ENCODE measurements at places on chromosomes 7 and 10.

DNA sequence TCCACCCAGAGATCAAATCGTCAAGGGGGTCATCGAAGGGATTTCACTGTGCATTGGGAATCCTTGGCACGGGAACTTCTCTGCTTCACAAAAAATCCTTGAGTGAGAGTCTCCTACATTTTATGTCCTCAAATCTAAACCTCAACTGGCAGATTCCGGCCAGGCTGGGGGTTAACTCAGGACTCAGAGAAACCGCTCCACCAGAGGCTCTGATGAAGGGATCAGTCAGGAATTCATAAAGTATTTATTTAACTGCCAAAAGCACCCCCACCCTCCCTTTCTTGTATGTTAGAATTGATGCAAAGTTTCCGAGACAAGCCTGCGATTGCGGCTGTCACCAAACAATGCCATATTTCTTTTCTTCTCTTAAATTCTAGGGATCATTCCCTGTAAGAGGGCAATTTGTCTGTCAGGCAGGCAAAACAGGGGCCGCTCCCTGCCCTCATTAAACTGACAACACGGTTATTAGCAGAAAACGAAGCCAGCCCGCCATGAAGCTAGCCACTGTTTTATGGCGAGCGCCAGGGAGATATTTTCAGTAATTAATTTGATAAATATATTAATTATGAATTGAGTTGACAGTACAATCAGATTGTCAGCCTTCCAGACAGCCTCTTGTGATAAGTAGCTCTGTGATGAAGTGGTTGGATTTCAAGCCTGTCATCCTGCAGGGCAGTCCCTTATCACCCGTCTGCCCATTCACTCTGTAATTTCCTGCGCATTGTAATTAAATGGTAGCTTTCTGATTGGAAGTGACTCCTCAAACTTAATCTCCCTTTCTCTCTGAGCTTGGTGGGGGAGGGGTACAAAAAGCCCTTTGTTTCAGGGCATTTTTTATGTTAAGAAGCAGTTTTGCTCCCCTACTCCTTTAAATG, 153.0 kb upstream of the GPR26 start:
- no peak for DNase-seq

- DNase-seq: peak; percentile 16
Observed at GRCh38 chr10:93079663-93080349, 6.1 kb downstream of the CYP26A1 start.

DNA sequence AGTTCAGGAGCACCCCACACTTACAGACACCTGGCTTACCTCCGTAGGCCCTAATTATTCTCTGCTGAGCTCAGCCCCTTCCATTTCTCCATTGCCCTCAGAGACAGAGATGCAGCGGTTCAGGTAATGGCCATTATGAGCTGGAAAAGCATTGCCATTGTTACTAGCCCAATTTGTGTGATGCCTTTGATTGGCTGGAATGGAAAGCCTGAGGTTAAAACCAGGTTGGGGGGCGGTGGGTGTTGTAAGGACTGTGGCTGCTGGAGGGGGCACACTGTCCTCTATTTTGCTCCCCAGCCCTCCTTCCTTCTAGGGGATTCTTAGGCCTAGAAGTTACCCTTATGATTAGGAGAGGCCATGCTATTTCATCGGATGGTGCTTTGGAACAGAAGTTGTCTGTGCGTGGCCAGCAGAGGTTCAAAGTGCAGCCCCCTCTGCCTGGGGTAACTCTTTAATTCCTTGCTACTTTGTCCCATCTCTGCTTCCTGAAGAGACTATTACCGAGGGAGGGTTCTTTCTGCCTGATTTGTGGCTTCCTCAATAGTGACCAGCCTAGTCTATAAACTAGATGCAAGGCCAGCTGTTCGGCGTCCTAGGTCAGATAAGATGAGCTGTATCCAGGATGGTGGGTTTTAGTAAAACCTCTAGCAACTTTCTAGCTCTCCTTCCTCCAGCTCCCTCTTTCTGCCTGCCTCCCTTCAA, 14.2 kb upstream of the ACSL5 start:
- DNase-seq: no peak

DNA sequence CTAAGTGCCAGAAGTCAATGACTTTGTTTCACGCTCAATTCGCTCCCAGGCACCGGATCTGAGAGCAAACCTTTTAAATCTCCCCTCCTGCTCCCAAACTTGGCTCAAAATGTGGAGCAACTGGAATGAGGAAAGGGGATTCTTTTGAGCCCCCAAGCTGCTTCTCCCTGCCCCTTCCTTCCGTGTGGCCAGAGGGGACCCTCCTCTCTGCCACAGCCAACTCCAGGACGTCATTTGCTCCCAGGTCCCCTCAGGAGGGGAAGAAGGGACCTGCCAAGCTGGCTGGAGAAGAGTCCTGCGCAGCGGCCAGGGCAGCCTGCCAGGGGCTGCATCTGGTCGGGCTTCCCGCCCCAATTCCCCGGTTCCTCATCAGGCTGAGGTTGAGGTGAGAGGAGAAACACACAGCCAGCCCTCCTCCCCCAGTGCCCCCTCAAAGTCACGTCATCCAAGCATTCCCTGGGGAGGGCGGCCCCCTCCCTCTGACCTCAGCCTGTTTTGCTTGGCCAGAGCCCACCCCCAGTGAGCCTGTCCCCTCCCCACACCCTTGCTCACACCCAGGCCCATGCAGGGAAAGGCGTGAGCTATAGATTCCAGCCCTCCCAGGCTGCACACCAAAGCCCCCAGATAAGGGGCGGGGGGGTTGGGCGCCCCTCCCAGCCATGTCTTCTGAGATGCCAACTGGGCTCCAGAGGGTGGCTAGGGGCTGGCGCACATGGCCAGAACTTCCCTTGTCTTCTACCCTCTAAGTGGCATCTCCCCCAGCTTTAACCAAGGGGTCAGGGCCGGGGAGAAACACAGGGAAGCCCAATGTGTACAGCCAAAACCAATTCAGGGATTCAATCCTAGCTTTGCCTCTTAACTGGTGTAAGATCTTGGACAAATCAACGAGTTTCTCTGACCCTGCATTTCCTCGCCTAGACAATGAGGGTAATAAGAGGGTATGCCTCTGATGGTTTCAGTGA, 35.0 kb downstream of the SH3PXD2A start:
- no peak for DNase-seq

GRCh38 chr10:70309661-70310060, 25.9 kb upstream of the NPFFR1 start:
- no peak for DNase-seq

GRCh38 chr7:123051916-123052315, 56.4 kb upstream of the TAS2R16 start:
- DNase-seq: no peak

- no peak for DNase-seq
Observed at GRCh38 chr10:106898446-106898845, 266.1 kb downstream of the SORCS1 start.

DNA sequence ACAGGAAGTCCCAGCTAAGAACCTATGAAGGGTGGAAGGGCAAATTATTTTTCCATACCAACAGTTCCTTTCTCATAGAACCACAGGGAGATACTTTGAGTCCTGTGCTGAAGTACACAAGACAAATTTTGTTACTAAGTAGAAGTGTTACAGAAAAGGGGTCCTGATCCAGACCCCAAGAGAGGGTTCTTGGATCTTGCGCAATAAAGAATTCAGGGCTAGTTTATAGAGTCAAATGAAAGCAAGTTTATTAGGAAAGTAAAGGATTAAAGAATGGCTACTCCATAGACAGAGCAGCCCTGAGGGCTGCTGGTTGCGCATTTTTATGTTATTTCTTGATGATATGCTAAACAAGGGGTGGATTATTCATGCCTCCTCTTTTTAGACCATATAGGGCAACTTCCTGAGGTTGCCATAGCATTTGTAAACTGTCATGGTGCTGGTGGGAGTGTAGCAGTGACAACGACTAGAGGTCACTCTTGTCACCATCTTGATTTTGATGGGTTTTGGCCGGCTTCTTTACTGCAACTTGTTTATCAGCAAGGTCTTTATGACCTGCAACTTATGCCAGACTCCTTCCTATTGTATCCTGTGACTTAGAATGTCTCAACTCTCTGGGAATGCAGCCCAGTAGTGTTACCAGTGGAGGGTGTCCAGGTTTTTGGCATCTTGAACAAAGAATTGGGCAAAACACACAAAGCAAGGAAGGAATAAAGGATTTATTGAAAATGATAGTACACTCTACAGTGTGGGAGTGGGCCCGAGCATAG, 409.4 kb downstream of the SH2D4B start:
- no peak for DNase-seq

GRCh38 chr7:113394856-113395255, 276.5 kb upstream of the SMIM30 start:
- DNase-seq: no peak

DNA sequence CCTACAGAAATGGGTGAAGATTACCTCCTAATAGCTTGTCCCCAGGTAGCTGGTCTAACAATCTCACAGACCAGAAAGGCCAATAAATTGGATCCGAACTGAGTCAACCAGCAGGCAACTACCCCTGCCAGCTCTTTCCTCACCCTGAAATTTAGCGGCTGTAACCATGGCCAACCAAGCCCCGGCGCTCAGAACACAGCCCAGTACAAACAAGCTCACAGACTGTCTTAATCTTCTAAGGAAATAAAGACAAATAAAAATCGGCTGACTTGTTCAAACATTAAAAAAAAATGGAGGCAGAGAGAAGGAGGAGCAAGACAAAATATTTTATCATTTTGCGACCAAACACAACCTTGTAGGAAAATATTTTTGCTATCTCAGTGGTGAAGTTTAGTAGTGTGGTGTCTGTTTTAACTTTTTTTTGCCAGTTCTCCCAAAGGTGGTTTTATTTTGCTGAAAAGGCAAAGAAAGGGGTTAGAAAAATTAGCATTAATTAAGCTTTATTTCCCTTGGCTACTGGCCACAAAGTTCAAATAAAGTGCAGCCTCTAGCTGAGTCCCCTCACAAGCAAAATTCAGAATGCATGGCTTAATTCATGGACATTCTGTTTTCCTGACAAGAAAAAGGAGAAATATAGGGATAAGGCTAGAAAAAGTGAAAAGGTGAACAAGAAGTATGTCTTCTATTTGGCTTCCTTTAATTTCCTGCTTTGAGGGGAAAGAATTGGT, 313.0 kb upstream of the NPVF start:
- no peak for DNase-seq

DNA sequence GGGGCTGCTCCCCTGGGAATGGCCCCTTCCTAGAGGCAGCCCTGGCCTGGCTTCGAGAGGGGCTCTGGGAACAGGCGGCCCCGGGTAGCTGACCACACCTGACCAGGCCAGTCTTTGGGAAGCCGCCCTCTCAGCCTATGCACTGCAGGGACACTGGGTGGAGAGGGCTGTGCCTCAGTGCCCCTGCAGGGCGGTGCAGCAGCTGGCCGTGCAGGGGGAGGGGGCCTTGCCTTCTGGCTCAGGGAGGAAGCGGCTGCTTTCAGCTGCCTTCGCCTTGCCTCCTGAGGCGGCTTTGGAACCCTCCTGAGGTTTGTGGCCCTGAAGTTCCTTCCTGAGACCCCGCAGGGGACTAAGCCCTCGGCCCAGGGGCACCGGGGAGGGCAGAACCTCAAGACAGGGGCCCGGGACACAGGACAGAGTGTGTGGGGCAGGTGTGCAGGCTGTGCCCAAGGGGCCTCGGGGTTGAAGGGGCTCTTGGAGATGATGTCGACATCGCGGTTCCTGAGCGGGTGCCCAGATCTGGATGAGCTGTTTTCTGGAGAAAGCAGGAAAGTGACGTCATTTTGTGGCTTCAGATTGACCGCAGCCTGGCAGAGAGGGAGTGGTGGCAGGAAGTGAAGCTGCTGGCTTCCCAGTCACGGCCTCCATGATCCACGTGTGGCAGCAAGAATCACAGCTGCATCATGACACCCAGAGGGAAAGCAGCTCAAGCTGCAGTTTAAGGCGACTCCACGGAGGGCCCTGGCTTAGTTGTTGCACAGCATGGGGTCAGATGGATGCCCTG, 17.7 kb downstream of the ADAM8 start:
- peak; percentile 99 for DNase-seq

GRCh38 chr10:119306514-119306951, 99.2 kb downstream of the GRK5 start:
- peak; percentile 44 for DNase-seq

DNA sequence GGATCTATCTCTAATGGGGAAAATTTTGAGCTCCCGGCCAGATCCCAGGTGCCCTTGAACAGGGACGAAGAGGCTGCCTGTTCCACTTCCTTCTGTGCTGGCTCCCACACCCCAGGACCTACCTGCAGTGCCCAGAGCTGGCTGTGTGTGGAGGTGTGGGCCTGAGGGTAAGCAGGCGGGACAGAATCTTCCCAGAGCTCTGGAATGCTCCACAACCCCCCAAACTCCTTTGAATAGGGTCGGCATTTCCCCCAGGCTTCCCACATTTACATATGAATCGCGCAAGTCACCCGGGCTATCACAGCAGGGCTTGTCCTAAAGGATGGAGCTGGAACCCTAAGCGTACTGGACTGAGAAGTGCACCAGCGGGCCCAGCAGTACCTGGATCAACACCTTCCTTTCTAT, 95.9 kb downstream of the DNMBP start:
- DNase-seq: no peak

DNA sequence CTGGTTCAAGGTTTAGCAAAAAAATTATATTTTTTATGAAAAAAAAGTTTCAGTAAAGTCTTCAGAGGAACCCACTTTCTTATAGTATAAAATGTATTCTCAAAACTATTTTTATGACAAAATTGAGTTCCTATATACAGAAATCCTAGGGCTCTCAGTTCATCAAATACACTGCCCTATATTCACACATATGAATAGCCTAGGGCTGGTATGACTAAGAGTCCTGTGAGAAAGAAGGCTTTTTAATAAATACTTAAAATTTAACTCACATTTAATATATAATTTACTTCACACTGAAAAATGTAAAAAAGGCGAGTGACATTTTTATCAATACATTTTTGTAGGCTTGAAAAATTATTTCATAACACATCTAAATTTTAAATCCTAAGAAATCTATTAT, 16.6 kb downstream of the CHCHD3 start:
- no peak for DNase-seq

DNA sequence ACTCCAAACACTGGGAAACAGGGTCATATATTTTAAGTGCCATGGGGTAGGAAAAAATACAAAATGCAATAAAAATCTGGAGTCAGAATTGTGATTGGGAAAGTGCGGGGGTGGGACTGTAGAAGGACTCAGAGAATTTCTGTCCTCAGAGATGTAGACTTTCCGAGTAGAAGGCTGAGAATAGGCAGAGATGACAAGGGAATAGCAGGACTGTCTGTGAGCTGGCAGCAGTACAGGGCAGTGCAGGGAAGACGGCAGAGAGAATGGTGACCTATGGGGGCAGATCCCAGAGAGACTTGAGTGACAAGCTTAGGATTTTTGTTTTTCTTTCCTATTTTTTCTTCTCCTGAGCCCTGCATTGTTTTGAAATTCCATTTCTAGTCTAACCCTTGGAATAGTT, 127.6 kb downstream of the SLC16A9 start:
- no peak for DNase-seq

GRCh38 chr10:69317626-69318105, 39.4 kb downstream of the HK1 start:
- no peak for DNase-seq

- DNase-seq: no peak
Observed at GRCh38 chr7:94398841-94399240, 4.1 kb downstream of the COL1A2 start.

DNA sequence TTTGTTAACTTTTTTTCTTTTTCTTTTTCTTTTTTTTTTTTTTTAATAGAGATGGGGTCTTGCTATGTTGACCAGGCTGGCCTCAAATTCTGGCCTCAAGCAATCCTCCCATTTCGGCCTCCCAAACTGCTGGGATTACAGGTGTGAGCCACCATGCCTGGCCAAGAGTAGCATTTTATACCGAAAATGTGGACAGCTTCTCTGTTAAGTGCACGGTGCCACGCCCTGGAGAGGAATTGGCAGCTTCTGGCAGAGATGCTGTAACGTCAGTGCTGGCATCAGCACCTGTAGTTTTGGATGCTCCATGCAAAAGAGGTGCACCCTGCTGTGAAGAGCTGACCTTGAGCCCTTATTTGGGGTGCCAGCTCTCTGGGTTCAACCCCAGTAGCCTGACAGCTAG, 18.2 kb downstream of the IL15RA start:
- DNase-seq: no peak
